ENCODE measurements at places on chromosomes 13 and 19.

DNA sequence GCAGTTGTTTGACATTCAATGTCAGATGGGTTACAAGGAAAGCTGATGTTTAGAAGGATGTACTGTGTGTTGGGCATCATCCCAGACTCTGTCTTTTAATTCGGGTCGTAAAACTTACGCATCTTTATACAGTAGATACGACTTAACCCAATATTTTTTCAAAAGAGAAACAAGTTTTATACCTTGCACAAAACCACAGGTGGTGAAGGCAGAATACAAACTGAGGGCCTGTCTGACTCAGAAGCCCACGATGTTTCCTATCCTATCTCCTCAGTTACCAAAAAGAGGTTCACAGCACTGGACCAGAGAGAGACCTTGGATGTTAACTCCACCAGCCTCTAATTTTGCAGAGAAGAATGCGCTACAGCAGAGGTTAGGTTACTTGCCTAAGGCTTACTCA lies 477.0 kb downstream of the FOXO1 start:
- no peak for DNase-seq

DNA sequence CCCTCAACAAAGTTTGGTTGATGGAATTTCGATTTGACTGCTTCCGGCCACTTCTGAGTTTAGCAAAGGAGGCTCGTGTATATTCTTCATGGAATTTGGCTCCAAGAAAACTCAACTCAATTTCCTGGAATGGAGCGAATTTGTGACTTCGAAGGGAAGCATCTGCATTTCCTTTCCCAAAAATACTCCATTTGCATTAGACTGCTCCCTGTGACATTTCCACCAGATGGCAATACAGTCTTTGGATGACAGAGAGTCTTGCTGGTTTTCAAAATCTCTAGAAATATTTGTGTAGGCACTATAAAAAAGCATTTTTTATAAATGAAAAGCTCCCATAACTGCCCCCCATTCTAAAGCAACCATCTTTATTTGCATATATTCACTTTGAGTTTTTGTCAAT lies 4.1 kb downstream of the C1QTNF9 start:
- no peak for DNase-seq

- no peak for DNase-seq
Measured at GRCh38 chr19:32895384-32895783, 25.8 kb upstream of the SLC7A9 start.

DNA sequence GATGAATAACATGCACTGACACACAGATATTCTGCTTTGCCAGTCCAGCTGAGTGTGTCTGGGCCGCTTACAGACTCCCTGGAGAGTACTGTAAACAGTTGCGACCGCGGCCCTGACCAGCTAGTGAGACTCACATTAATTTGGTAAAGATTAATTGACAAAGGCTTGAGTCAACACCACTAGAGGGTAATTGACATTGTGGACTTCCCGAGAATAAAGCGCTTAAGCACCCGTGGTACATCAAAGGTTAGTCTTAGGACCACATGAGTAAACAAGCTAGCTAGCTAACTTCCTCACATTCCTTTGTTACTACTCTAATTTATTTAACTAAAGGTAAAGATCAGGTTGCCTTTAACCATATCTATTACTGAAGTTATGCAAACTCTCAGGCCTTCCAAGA lies 624.4 kb upstream of the ARGLU1 start:
- DNase-seq = no peak

- DNase-seq = no peak
Measured at GRCh38 chr19:50882188-50882587, 8.9 kb downstream of the KLK2 start.

GRCh38 chr19:50359328-50359818 lies 6.1 kb downstream of the NAPSA start:
- no peak for DNase-seq

- DNase-seq = no peak
Measured at GRCh38 chr19:44957526-44957925, 2.3 kb downstream of the CLPTM1 start.

DNA sequence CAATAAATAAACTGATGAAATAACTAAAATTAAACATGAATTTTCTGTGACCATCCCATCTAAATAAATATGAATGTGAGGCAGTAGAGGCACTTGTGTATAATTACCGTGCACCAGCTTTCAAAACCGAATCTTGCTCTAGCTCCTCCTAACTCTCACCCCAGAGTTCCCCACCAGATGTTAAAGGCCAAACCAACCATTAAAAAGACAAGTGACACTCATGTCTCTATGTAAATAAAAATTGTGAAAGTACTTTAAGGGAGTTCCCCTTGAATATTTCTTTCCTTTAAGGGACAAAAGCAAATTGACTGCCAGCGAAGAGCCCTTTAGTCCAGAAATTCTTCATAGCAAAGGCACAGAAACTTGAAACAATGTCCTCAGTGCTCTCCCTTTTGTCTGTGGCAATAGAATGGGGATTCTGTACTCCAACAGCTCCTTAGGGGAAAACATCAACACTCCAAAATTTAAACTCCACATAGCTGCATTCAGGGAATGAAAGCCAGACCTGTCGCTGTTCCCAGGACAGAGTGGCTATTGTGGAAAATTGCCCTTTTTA lies 101.7 kb upstream of the SOX21 start:
- DNase-seq = no peak

All from NCI-H1105 (cell line).